ENCODE measurements at places on chromosomes 1 and 21.

DNA sequence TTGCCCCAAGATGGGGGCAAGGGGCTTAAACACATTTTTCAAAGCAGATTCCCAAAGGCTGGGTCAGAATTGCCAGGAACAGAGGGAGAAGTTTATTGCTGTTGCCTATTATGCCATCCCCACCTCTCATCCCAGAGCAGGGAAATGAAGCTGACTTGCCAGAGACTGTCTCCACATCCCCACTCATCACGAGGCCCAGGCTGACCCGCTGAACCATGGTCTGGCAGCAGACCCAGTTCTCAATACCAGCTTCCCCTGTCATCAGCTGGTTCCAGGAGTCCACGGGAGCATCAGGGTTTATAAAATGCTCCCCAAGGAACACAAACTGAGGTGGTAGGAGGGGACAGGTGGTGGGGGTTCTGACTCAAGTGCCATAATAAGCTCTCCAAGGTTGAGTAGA is 605.9 kb downstream of the NPHP4 start:
- DNase-seq = no peak

- DNase-seq = no peak
Measured at GRCh38 chr1:199279067-199279466, 640.2 kb downstream of the PTPRC start.

DNA sequence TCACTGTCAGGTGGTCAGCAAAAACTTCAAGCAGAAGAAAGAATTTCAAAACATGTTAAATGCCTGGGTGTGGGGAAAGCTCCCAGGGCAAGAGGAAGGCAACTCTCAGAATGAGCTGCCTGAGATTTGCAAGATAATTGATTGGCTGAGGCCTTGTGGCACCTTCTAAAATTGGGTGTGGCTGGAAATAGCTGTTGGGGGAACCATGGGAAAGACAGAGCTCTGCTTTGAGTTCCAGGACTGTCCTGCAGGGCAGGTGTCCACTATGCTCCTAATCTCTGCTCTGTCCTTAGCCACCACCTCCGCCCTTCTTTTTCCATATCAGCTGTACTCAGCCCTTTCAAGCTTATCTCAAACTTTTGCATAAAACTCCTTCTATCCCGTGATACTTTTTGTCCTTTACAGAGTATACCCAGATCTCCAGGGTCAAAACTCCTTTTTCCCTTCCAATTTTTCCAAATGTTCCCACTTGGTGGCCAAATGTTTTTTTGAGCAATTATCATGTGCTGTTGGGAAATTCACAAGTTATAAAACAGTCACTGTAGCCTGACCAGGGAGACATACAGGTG is 23.8 kb upstream of the PPP2R5A start:
- no peak for DNase-seq

- no peak for DNase-seq
Measured at GRCh38 chr21:28675331-28676041, 317.2 kb downstream of the LTN1 start.

DNA sequence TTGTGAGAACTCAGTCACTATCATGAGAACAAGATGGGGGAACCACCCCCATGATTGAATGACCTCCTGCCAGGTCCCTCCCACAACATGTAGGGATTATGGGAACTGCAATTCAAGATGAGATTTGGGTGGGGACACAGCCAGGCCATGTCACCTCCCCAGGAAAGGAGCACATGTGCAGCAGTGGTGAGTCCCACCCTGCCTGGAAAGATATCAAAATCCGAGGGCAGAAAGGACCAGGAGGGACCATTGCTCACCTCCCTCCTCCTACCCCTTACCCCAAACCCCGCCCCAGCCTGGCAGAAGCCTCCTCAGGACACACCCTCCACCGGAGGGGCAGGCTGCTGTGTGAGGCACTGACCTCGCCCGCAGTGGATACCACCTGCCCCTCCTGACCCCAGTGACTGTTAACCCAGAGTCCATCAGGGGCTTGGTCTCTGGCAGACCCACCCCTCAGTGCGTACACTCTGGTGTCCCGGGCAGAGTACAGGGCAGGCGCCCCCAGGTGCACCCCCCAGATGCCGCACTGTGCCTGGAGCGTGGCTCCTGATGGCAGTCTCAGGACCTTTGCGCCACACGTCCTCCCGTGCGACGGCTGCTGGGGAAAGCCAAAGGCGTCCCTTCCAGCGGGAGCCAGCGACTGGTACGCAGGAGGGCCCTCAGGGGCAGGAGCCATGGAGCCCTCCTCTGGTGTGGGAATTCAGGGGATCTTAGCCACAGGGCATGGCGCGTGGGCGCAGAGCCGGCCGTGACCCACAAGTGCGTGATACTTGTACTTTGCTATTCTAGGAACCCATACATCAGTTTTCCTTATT is 20.9 kb downstream of the PDXK start:
- no peak for DNase-seq

Measured in stimulated activated CD4-positive, alpha-beta T cell treated with anti-CD3 and anti-CD28 coated beads, Interleukin-15, amount 100 ng/mL, for 1 hour (primary cell).